ENCODE measurements at places on chromosomes 6 and 20.
A peak's percentile ranks its signal among the peaks of the same experiment; 100 is the strongest.

DNA sequence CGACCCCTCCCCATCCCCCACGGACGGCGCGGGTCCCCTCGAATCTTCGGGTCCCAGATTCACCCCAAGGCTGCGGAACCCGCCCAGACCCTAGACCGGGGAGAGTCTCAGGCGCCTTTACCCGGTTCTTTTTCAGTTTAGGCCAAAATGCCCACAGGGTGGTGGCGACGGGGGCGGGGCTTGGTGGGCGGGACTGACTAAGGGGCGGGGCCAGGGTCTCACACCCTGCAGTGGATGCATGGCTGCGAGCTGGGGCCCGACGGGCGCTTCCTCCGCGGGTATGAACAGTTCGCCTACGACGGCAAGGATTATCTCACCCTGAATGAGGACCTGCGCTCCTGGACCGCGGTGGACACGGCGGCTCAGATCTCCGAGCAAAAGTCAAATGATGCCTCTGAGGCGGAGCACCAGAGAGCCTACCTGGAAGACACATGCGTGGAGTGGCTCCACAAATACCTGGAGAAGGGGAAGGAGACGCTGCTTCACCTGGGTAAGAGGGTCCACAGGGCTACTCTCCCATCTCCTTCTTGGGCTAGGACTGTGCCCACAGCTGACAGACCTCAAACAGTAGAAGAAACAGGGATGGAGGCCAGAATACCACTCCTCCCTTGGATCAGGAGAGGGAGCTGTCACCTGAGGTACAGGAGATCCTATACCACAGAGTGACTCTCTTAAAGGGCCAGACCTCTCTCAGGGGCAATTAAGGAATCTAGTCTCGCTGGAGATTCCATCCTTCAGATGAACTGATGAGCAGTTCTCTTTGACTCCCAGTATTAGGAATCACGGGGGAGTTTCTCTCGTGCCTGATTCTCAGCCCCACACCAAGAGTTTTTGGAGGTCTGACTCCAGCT lies 942 bp downstream of the HLA-E start:
- no peak for DNase-seq

- DNase-seq, result no peak
Measured at GRCh38 chr6:150470960-150471665, 102.3 kb downstream of the IYD start.

DNA sequence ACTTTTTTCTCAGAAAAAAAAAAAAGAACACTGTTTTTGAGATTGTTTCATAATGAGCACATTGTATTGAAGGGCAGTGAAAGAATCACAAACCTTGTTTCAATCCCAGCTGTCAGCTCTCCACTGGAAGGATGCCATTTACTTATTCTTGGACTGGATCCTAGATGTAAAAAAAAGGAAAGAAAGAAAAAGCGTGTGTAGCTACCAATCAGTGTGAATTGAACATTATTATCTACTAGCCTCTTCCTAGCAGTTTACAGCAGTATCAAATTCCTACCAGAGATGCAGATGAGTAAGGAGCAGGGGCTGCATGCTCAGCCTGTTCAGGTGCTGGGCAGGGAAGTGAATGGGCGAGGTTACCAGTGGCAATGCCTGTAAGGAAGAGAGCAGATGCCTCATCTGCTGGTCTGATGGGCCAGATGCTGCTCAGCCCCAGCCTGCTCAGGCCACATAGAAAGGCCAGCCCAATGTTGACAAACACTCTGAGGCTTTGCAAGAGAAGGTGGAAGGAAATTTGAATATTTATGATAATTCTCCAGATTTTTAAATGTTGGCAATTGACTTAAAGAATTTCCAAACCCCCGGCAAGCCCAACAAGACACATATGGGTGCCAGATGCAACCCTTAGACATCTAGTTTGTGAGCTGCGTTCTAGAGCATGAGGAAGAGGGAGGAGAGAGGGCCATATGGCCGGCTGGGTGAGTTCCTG lies 189.5 kb downstream of the IBTK start:
- peak; percentile 32 for DNase-seq

- DNase-seq, result no peak
Measured at GRCh38 chr20:24684421-24684871, 215.0 kb downstream of the SYNDIG1 start.

DNA sequence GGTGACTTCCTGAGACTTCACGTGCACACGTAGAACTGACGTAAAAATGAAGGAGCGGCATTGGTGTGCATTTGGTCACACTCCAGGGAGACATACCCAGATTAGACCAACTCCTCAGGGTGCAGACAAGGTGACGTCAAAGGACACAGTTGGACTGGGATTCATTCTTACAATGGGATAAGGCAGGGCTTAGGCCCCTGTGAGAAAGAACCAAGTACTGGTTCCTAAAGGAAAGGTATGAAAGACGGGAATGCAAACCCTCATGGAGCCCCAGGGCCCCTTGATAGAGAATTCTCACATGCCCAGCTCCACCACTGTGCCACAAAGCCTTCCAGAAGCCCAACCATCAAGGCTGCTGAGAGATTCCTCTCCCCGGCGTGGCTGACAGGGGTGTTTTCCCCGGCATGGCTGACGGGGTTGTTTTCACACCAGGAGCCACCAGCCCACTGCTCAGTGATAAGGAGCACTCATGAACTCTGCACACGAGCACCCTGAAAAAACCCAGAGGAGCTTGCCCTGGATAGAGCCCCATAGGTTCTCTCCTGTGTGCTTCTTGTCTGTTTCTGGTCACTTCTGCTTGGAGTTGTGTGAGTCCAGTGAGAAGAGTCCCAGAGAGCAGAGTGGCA lies 90.1 kb downstream of the CAP2 start:
- peak; percentile 36 for DNase-seq

DNA sequence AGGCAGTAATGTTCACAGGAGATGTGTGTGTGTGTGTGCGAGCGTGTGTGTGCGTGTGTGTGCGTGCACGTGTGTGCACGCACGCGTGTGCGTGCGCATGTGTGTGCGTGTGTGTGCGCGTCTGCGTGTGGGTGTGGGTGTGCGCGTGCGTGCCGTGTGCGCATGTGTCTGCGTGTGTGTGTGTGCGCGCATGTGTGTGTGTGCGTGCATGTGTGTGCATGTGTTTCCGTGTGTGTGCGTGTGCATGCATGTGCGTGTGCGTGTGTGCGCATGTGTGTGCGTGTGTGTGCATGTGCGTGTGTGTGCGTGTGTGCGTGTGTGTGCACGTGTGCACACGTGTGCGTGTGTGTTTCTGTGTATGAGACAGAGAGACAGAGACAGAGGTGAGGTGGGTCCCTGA lies 136.0 kb upstream of the CST7 start:
- DNase-seq, result no peak

DNA sequence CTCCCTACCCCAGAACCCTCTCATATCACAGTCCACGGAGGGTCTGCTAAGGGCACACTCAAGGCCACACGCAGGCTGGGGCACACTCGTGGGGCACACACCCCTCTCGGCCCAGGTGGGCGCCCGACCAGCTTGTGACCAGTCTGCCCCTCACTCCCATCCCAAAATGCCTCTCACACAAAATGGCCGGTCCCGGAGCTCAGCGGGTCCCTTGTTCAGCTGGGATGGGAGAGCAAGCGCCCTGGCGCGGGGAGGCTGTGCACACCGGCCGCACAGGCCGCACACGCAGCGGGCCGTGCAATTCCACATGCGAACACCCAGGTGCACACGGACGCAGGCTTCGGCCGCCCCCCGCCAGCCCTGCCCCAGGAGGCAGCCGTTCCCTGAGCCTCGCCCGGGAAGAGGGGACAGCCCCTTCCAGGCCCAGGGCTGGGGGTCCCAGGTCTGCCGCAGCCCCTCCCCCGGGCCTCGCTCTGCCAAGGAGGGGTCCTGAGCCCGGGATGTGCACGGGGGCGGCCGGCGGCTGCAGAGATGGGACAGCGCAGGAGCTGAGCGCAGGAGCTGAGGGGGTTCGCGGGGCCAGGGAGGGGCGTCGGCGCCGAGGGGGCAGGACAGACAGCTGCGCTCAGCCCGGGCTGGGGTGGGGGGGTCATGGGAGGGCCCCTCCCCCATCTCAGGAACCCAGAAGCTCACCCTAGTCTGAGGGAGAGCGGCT lies 1.3 kb downstream of the KCNQ2 start:
- no peak for DNase-seq

GRCh38 chr6:154301839-154302752 lies 54.5 kb downstream of the IPCEF1 start:
- no peak for DNase-seq

- no peak for DNase-seq
Measured at GRCh38 chr6:53264915-53265607, 83.7 kb downstream of the ELOVL5 start.

GRCh38 chr6:36598739-36599318 lies 4.7 kb downstream of the SRSF3 start:
- no peak for DNase-seq

DNA sequence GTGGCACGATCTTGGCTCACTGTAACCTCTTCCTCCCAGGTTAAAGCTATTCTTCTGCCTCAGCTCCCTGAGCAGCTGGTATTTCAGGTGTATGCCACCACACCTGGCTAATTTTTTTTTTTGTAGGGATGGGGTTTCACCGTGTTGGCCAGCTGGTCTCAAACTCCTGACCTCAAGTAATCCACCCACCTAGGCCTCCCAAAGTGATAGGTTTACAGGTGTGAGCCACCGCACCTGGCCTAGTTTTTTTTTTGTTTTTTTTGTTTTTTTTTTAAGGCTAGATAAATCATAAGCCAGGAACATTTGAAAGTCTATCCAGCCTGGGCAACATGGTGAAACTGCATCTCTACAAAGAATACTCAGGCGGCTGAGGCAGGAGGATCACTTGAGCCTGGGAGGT lies 10.9 kb downstream of the RRP36 start:
- no peak for DNase-seq

DNA sequence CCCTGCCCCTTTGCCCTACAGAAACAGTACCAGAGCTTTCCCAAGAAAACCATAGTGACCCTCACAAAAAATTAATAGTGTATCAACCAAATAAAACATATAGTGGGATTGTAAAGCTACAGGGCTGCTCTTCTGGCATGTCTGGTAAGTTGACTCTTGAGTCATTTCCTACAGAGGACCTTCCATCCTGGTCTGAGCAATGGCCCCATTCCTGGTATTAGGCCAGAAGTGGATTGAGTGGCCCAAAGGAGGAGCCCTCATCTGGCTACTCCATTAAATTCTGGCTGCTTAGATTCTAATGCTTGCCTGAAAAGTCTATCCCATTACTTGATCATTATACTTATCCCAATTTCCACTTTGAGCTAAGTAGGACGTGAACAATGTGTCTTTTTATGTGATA lies 150.9 kb upstream of the HMGN3 start:
- DNase-seq, result no peak

DNA sequence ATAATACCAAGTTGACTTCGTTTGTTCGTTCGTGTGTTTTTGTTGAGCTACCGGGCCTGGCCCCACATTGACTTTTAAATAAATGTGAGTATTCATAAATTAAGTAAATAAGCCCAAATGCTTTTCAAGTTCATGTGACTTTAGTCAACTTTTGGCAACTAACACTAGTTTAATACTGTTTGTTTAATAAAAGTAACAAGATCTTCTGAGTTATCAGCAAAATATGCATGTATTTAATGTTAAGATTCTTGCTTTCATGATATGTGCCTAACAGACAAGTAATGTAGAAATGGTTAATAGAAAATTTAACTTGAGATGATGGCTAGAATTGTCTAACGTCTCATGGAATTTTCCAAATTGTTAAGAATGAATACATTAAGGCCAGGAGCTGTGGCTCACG lies 38.7 kb upstream of the ECI2 start:
- DNase-seq, result no peak

- no peak for DNase-seq
Measured at GRCh38 chr6:108737594-108738546, 110.4 kb upstream of the ARMC2 start.

DNA sequence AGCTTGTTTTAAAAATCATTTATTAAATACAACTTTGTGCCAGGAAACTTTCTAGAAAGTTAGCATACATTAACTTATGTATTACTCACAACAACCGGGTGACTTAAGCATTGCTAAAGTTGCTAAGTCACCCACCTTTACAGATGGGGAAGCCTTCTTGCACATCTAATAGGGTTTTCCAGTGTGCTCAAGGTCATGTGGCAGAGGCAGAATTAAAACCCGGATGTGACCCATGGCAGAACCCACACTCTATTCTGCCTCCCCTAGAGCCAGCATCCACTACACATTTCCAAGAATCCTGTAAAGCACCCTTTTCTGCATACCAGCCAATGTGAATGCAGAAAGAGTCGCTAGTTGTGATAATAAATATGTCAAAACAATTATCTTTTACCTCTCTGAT lies 13.4 kb downstream of the LINC00237 start:
- DNase-seq, result no peak
